ENCODE measurements at places on chromosomes 1 and 21.

GRCh38 chr1:234014208-234014607 is 109.7 kb downstream of the SLC35F3 start:
- DNase-seq, result no peak

DNA sequence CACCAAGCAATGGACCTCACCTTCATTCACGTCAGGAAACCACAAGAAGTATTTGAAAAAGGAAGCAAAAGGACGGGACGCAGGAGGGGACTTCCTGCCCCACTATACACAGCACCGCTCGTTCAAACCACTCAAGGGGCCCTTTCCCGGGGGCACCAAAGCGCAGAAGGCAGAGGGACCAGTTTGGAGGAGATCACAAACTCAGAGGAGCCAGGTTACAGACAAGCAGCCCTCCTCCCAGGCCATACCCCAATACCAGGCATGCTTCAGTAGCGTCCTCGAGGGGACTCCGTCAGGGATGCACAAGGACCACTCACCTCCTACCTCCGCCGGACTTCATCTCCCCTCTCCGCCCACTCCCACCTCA is 685 bp downstream of the CRTC2 start:
- no peak for DNase-seq

DNA sequence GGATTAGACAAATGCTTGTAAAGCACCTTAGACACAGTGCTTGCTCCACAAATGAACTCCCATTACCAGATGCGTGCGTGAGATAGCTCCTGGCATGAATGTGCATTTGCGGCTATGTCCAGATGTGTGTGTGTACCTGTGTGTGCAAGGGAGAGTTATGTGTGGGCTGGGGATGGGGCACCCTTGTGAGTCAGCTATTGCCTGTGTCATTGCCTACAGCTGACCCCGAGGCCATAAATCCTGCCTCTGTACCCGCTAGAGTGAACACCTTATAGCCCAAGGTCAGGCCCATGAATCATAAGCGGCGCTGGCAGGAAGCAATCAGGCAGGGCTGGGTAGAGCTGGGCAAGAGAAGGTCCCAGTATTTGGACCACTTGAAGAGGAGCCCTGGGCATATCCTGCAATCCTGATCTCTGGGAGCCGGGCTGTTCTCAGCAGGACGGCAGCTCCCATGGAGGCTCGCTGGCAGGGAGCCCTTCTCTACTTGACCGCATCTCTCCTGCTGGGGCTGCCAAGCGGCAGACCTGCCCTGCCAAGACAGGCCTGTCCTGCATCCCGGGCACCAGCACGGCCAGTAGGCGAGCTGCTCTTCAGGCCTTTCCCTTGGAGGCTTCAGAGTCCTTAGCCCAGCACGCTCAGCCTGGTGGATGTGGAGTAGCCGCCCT is 86.4 kb downstream of the TMEM53 start:
- no peak for DNase-seq

DNA sequence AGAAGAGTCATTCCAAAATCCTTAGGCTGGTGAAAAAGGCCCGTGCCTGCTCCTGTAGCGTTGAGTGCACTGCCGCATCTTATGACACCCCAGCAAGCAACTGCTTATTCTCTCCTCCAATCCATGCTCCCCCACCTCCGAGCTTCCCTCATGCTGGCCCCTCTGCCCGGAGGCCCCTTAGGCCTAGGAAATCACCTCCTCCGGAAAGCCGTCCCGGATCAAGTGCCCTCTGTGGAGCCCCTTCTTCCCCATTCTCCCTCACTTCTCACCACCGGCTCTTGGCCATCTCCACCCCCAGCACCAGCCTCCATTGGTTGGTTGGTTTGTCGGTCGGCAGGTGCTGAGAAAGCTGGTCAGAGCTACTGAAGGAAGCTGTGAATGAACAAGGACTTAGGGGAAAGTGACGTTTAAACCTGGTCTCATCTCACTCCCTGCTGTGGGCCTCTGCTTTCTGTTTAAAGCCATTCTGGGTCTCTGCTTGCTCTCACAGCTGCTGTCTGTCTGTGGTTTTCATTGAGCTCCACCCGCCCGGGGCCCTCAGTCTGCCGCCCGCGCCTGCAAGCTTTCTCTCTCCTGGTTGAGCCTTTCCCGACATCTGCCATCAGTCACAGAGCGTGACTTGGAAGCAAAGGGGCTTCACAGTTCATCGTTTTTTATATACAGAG is 122.2 kb downstream of the KCNN3 start:
- no peak for DNase-seq

GRCh38 chr1:218752126-218752525 is 407.0 kb downstream of the TGFB2 start:
- no peak for DNase-seq

DNA sequence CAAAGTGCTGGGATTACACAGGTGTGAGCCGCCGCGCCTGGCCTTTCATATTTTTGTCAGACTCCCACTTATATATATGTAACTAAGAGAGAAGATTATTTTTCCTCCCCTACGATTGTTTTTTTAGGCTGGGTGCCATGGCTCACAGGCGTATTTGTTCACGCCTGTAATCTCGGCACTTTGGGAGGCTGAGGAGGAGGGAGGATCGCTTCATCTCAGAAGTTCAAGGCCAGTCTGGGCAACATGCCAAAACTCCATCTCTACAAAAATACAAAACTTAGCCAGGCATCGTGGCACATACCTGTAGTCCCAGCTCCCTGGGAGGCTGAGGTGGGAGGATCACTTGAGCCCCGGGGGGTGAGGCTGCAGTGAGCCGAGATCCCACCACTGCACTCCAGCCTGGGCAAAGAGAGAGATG is 23.9 kb upstream of the ITLN2 start:
- no peak for DNase-seq

GRCh38 chr1:211613108-211613947 is 34.4 kb upstream of the SLC30A1 start:
- DNase-seq, result peak; percentile 98

- DNase-seq, result no peak
These were observed 39.6 kb downstream of the MORN1 start for GRCh38 chr1:2351723-2352122.

- no peak for DNase-seq
These were observed 92.1 kb downstream of the PRKAB2 start for GRCh38 chr1:147080006-147080661.

DNA sequence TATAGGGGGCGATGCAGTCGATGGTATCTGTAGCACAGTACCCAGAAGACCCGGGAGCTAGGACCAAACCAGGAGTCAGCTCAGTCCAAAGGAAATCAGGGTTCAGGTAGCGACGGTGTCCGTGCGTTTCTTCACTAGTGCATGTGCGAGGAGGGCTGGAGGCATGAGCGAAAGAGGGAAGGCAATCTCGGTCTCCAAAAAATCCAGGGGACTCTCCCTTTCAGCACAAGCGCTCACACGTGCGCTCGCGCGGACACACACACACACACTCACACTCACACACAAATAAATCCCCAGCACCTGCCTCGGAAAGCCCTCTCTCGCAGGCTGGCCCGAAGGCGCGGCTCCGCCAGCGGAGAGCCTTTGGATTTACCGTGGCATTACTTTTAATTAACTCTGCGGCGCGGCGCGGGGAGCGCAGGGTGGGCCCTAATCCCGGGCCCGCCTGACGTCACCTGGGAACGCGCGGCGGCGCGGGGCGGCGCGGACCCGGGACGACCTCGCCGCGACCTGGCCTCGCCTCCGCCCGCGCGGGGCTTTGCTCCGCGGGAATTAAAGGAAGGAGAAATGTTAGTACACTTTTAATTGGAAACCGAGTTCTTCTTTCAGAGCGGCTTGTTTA is 121.2 kb downstream of the LMX1A start:
- DNase-seq, result no peak

DNA sequence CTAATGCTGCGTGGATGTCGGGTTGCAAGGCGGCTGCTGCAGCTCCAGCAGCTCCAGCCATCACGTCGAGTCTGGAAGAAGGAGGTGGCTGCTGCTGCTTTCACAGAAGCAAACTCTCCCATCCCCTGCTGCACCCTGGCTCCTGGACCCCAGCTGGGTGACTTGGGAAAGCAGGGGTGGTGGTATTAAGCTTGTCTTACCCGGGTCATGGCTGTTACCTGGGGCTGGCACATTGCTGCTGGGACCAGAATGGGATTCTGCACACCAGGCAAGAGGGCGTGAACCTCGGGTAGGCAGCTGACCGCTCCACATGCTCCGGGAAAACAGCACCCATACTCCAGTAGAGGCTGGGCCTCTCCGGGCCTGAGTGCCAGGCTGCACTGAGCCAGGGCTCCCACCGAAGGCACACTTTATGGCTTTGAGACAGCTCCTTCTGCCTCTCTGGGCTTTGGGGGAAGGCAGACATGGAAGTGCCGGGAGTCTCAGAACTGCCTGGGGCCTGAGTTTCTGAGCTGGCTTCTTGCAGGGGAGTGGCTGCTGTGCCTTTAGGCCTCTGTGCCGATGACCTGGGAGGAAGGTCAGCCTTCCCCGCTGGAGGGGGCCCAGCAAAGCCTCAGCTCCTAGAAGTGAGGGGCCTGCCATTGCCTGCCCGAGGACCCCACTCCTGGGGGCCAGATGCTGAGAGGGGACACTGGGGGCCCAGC is 1.2 kb downstream of the SMIM1 start:
- no peak for DNase-seq

DNA sequence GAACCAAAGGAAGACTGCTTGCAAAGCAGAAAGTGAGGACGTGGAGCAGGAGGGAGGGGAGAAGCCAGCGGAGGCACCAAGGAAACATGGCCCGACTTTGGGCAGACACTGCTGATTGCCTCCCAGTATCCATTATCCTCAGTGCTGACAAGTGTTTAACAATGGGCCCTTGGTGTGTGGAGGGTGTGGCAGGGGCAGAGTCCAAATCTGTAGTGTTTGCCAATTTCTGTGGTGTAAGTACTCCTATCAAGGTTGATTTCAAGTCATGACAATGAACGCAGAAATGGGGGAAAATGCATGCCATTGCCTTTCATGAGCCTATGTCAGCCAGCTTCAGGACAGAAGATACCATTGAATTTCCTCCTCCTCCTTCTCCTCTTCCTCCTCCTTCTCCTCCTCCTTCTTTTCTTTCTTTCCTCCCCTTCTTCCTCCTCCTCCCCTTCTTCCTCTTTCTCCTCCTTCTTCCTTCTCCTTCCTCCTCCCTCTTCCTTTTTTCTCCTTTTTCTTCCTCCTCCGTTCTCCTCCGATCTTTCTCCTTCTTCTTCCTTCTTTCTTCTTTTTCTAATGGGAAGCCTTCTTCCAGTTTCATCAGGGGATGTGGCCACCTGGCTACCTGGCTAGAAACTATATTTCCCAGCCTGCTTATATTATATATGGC is 10.3 kb upstream of the PHC2 start:
- no peak for DNase-seq

GRCh38 chr21:14900058-14900457 is 164.7 kb downstream of the NRIP1 start:
- DNase-seq, result peak; percentile 59

Data from fibroblast of the aortic adventitia (primary cell).